ENCODE measurements at places on chromosomes 13 and 19. TPM values are rescaled to one million over a fixed set of nuclear protein-coding genes. Genes with fewer than 3 reads are reported as not detected.

The DLEU7 gene
- total RNA-seq = not detected

The CACNG8 gene
- total RNA-seq = 0.66 TPM

The FXYD5 gene
- 55.0 TPM for total RNA-seq

The MADCAM1 gene
- not detected for total RNA-seq

The VSTM1 gene
- not detected for total RNA-seq

The CPAMD8 gene
- total RNA-seq = 0.57 TPM

The CRX gene
- total RNA-seq = not detected

The KLHL1 gene
- total RNA-seq = not detected
